Natural killer cell treated with Interleukin-12 subunit alpha and Interleukin-12 subunit beta and Interleukin-15 and Interleukin-18, amount 100 ng/mL, for 72 hours (primary cell): ENCODE measurements at places on chromosomes 2 and 18.

DNA sequence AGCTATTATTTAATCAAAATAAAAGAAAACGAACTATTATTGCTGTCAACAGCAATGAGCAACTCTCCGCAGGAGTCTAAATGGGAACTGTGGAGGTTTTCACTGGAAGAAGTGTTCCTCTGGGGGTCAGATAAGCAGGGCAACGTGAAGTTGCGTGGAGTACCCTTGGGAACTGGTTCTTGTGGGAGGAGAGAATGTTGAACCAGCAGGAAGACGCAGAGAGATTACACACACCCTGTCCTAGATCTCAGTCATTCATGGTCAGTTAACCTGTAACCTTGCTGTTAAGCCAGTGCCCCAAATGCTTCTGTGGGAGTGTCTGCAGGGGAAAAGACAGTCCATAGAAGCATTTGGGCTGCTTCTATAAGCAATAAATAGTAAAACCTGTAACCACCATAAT, 20.4 kb upstream of the CABLES1 start:
- no peak for DNase-seq

- no peak for DNase-seq
Measured at GRCh38 chr18:76875390-76876325, 53.3 kb downstream of the ZNF236 start.

GRCh38 chr2:12320991-12321641, 395.6 kb upstream of the TRIB2 start:
- no peak for DNase-seq

DNA sequence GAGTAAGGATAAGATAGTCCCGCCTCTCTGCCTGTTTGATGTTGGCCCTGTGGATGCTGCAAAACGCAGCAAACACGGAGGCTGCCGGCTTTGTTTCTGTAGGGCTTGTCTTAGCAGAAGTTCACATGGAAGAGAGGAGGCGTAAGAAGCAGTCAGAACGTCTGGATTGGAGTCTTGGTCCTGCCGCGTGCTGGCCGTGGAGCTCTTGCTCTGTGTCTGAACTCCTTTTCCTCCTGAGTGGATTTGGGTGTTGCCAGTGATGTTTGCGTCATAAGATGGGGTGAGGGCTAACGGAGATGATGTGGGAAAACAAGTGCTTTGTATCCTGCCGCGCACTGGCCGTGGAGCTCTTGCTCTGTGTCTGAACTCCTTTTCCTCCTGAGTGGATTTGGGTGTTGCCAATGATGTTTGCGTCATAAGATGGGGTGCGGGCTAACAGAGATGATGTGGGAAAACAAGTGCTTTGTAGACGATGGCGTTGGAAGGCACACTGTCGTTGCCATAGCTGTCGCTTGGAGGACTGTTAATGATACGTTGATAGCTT, 240.9 kb downstream of the AGAP1 start:
- peak; percentile 38 for DNase-seq

- no peak for DNase-seq
Measured at GRCh38 chr2:120743657-120744056, 8.0 kb downstream of the GLI2 start.

DNA sequence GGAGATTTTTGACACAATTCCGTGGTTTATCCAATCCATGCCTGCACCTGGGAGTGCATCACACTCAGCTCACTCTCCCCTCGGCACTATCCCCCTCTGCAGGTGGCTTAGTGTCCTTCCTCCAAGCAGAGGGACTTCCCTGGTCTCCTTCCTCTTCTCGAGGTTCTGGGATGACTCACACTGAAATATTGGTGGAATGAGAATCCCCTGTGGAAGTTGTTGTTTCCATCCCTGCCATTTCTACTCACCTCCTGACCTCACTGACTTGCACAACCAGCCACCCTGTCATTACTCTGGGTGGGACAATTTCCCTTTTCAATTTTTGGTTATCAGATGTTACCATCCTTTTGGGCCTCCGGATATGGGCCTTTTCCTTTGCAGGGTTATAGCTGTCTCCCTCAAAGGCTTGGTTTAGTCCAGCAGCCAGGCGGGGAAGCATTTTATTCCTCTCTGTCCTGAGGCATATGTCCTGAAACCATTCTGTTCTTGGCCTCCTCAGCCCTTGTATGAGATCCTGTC, 59.9 kb downstream of the PTPRM start:
- DNase-seq, result no peak

- DNase-seq, result no peak
Measured at GRCh38 chr18:26415631-26416030, 132.7 kb downstream of the KCTD1 start.

DNA sequence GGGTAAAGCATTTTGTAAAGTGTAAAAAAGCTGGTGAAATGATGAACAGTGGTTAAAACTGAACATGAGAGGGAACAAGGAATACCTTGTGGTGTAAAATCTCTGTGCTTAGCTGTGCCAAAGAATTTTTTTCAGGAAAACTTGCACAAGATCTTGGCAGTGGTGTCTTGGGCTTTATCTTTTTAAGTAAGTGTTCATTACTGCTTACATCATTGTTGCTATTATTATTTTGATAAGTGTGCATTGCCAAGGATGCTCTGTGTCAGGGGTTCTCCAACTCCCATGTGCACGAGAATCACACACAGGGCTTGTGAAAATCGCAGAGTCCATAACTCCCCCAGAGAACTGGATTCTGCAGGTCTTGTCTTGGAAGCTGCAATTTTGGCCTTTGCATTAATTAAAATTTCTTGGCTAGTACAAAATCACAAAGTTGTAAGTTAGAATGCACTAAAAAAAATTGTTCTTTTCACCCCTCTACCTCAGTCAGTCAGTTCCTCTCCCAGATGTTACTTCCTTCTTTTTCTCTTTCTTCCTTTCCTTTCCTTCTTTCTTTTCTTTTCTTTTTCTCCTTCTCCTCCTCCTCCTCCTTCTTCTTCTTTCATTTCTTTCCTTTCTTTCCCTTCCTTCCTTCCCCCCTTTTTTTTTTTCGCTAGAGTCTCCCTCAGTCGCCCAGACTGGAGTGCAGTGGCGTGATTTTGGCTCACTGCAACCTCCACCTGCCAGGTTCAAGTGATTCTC, 37.8 kb downstream of the GATA6 start:
- no peak for DNase-seq

DNA sequence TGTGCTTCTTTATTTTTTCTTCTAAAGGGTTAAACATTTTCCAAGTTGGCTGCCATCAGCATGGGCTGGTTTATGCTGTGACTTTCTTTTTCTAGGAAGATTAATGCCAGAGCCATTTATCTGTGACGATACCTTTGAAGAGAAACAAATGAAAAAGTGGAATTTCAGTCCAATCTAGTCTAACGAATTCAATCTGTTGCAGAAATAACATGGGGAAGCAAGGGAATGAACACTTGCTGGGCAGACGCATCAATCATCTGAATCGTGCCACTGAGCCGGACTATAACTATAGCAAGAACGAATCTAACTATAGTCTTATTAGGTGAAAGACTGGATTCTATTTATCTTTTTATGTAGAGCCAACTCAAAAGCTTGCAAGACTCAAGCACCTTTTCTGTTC, 66.2 kb downstream of the CD8B2 start:
- DNase-seq, result no peak

DNA sequence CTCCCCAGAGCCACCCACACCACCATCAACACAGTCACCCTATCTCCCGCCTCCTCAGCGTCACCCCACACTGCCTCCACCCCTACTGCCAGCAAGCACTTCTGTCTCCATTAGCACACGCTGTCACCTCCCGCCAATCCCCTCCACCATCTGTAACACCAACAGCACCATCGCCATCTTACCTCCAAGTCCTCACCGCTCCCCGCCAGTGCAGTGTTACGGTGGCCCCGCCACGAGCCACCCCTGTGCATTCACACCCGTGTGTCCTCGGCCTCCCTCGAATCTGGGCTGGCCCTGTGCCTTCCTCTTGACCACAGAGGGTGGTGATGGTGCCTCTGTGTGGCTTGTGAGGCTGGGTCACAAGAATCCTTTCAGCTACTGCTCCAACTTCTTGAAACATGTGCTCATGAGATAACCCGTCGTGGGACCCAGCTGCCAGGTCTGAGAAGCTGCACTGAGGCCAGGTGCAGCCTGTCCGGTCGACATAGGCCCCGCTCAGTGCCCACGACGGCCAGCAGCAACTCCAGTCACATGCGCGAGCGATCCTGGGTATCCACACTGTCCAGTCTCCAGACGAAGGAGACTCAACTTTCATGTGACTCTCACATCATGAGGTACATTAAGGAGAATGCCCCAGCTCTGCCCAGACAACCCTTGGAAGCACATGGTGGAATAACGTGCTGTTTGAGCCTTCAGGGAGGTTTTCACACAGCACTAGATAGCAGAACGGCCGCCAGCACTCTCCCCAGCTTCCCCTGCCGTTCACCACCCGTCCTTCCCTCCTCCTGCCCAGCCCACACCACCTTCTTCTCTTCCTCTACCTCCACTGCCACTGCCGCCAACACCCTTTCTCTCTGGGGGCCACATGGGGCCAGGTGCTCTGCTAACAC, 72.6 kb upstream of the ASB18 start:
- DNase-seq, result no peak

- no peak for DNase-seq
Measured at GRCh38 chr18:2822213-2822921, 24.4 kb upstream of the EMILIN2 start.

DNA sequence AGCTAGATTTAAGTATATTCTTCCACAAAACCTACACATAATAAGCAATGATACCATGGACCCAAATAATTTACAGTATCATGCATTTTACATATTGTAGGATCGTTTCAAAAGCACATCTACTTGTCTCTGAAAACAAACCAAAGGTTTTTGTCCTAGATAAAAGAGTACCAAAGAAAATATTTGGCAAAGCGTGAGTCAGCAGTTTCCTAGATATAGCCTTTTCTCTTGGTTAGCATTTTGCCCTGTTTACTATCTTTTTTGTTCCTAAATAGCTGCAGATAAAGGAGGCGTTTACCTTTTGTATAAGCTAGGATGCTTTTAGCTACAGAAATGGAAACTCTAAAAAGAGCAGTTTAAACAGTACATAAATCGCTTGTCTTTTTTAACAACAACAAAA, 305.8 kb upstream of the GULP1 start:
- DNase-seq, result no peak

DNA sequence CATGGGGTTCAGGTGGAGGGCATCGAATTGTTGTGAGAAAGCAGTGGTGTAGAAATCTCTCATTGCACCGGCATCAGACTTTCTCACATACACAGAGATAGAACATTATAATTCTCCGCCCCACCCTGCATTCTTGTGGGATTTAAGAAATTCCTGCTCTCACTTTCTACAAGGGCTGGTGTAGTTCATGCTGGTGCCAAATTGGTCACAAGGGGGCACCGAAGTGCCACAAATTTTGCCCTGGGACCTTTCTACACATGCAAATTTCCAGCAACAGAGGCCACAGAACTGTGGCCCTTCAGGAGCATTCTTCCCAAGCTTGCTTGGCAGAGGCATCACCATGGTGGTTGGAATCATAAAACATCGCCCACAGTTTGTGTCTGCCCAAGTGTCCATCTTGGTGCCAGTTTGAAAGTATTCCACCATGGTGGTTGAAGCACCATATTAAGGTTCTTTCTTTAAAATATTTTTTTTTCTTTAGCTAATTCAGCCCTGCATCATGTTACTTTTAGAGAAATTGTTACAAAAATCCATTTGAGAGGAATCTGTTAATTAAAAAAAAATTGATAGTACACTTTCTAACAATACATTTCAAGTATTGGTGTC, 521.2 kb upstream of the FANCL start:
- no peak for DNase-seq

- DNase-seq, result no peak
Measured at GRCh38 chr2:19806591-19806990, 95.2 kb downstream of the TTC32 start.

DNA sequence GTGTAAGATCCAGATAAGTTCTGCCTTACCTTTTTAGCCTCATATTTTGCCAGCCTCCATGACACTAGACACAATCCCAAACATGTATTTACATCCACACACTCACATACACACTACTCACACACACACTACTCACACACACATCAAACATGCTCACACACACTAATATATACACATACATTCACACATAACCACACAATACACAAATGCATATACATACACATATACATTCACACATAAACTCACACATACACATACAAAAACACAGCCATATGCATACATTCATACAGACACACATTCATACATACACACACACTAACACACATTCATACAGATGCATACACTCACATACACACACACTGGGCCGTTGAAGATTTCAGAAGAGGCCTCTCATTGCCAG, 109.5 kb downstream of the MAIP1 start:
- DNase-seq, result no peak

GRCh38 chr18:42807887-42808286, 307.6 kb downstream of the RIT2 start:
- no peak for DNase-seq

DNA sequence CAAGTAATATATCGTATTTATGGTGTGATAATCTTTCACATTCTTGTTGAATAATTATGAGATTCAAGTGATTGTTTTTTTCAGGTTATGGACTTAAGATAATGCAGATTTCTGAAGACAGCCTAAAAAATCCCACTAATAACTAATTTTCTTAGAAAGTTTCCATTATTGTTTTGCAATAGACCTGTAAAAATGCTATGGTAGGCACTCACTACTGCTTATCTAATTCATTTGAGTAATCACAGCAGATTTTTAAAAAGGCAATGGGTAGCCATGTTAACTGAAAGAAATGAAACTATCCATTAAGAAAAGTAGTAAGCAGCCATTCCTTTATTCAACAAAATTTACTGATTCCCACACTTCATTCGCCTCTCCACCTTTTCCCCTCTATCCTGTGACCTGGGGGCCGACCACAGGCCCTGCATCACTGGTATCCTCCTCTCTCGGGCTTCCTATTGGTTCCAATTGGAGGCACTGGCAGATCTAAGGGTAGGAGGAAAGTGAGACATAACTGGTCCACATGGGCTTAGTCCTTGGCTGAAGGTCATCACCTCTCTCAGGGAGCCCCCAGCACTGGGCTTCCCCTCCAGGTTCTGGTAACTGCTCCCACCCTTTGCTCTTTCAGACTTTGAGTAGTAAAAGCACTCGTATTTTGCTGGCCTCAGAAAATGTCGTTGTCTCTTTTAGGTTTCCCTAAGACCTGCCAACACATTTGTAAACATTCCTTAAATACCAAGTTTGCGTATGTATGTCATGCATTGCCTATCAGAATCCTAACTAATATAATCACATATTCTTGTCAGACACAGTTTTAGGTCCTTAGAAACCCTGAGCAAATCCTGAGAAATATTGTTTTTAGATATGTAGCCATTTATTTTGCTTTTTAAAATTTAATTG, 18.5 kb downstream of the RBMS1 start:
- DNase-seq, result no peak

GRCh38 chr2:54409752-54410151, 46.4 kb upstream of the SPTBN1 start:
- no peak for DNase-seq
